Left lung (tissue), 14 donors: ENCODE measurements at places on chromosomes 11 and 22. TPM values are rescaled to one million over a fixed set of nuclear protein-coding genes. Genes with fewer than 3 reads are reported as not detected.
A peak's percentile ranks its signal among the peaks of the same experiment; 100 is the strongest.

OR6M1 gene
- not detected for total RNA-seq

- H3K4me1 ChIP-seq, result peaks cover 6% of the 10 kb centered on the region
- no peak for DNase-seq
- H3K4me3 ChIP-seq, result no peak overlapping the region
- no peaks in the 10 kb centered on the region for H3K27me3 ChIP-seq
- no peak overlapping the region for H3K27ac ChIP-seq
These were observed 4.7 kb upstream of the TTC36 start for GRCh38 chr11:118522571-118523072.

MS4A2 gene
- total RNA-seq, result 3.3 TPM

GRCh38 chr11:78364128-78364751, 53.4 kb downstream of the GAB2 start:
- H3K27ac ChIP-seq, result peak overlapping the region; percentile 35
- no peak overlapping the region for H3K4me3 ChIP-seq
- peaks cover 22% of the 10 kb centered on the region for H3K4me1 ChIP-seq

OR10D3 gene
- total RNA-seq, result not detected

GRCh38 chr22:49527611-49528419, 299.9 kb downstream of the BRD1 start:
- no peak overlapping the region for H3K4me3 ChIP-seq
- no peaks in the 10 kb centered on the region for H3K36me3 ChIP-seq
- no peak overlapping the region for H3K27ac ChIP-seq
- DNase-seq, result no peak
